ENCODE measurements at places on chromosomes 2 and 18.

DNA sequence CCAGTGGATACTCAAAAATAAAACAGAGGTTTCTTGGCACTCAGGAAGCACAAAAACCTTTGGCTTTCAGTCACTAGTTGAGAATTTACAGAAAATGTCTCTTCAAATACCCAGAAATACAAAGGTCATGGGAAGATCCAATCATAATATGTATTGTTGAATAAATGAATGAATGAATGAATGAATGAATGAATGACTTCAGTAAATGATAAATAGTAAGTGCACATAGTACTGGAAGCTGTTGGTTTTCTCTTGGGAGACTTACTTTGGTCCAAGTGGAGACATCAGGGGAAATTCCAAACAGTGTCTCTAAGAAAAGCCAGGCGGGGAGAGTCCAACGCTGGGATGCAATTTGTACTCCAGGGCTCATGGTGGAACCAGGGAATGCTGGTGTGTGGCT is 261.3 kb upstream of the KLHL29 start:
- DNase-seq, result no peak

DNA sequence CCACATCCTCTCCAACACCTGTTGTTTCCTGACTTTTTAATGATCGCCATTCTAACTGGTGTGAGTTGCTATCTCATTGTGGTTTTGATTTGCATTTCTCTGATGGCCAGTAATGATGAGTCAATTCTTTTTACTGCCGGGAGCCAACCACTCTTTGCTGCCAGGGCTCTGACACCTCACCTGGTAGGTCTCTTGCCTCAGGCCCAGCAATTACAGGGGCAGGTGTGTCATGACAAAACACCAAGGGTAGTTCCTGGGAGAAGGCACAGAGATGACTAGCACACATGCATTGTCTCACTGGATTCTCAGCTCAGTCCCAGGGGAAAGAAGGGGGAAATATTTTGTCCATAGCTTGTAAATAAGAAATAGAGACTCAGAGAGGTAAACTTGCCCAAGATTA is 122.3 kb downstream of the CHST9 start:
- no peak for DNase-seq

DNA sequence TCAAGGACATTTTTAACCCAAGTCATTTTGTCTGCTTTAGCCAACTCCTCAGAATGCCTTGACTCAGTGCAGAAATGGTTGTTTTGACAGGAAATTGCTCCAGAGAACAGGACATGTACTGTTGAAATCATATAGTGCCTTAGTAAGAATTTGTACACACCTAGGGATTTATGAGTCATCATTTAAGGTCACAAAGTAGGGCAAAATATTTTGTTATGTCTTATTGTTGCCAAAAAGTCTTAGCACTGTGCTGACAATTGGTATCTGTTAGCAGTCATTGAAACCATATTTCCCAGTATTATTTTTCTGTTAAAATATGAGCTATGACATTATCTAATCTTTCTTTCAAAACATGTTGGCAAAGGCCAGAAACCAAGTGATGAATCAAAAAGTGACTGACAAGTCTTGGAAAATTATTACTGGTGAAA is 104.5 kb downstream of the OSBPL6 start:
- no peak for DNase-seq

GRCh38 chr18:54960197-54960596 is 936 bp upstream of the CCDC68 start:
- no peak for DNase-seq

DNA sequence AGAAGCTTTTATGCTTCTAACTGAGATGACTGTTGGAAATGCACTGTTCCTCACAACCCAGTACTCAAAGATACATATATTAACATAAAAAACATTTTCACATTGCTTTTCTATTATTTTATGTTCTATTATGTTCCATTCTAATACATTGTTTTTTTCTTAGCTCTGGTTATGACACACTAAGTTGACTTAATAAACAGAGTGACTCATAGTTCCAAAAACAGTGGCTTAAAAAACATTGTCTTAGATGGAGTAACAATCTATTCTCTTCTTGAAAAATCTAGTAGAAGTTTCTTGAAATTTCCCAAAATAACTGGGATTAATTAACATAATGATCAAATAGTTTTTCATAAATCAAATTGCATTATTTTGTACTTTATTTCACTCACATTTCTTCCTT is 328.2 kb upstream of the LRATD1 start:
- no peak for DNase-seq

DNA sequence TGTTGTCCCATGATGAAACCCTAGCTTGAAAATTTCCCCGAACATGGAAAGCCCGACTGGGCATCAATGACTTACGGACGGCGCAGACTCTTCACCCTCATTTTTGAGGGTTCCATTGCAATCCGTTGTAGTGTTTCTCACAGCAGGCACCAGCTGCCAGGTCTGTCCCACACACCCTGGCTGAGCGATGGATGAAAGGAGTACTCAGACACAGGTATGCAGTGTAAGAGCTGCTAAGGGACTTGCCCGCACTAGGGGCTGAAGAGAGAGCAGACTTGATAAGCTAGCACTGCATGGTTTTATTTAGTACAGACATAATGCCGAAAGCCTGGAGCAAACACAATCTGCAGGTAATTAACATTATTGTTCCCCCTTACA is 15.8 kb downstream of the DYNAP start:
- DNase-seq, result no peak

DNA sequence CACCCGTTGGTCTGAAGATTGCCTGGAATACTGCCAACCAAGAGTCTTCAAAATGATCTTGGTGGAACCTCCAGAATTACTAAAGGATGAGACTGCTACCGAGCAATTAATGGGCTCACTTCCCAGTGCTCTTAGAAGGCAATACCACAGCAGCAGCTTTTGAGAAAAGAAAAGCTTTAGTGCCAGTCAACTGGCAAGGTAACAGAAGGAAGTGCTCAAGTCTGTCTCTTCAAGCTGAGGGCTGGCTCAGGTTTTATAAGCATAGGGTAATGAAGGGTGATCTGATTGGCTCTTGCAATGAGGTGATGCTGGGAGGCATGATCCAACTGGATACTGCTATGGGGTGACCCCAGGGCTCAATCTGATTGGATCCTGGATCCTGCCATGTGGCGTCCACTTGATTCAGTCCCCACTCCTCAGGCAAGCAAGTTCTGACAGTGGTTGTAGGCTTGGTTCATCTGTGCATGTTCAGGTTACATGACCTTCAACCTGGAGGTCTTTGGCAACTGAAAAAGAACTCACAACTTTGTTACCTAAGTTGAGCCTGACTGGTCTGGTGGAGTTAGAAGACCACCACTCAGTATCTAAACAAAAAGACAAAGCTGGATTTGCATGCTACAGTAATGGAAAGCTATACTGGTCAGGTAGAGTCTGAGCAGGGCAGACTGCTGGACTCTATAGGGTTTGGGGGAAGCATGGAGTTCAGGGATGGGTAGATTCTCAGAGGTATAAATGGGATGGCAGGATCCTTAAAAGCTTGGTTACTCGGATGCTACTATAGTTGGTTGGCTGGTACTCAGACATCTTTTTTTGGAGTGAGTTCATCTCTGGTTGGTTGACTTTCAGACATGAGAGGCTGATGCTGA is 14.0 kb upstream of the RIF1 start:
- DNase-seq, result no peak

GRCh38 chr2:172081221-172082022 is 3.9 kb upstream of the DLX1 start:
- DNase-seq, result no peak

- no peak for DNase-seq
Observed at GRCh38 chr18:23746851-23747250, 57.6 kb downstream of the LAMA3 start.

GRCh38 chr2:154698296-154698720 is at the start of gene KCNJ3:
TSS of gene KCNJ3 (plus strand) at chr2:154698695. CDS start at chr2:154698776, 81 bp downstream.
- no peak for DNase-seq

- DNase-seq, result no peak
Observed at GRCh38 chr2:121006743-121007489, 271.2 kb downstream of the GLI2 start.

GRCh38 chr2:234812851-234813250 is 139.0 kb upstream of the SH3BP4 start:
- no peak for DNase-seq

- DNase-seq, result no peak
Observed at GRCh38 chr2:241120440-241120839, 18.4 kb upstream of the MTERF4 start.

- no peak for DNase-seq
Observed at GRCh38 chr18:47863041-47863440, 67.4 kb downstream of the SMAD2 start.

DNA sequence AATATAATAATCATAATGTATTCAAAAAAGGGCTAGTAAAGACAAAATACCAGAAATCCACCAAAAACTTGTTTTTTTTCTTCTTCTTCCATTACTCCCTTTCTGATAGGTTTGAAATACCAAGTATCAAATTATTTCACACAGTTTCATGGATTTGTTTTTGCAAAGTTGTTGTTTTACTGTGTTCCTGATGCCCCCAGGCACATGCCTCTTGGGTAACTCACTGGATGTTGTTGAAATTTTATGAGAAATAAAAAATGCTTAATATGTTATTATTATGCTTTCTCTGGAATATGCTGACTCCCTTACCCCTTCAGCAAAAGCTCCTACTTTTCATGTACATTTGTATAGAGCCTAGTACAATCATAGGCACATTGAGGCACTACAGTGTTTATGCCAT is 419.6 kb downstream of the NRXN1 start:
- DNase-seq, result no peak

GRCh38 chr18:59155153-59155552 is 15.5 kb downstream of the SEC11C start:
- no peak for DNase-seq

GRCh38 chr2:222877556-222878300 is 16.9 kb downstream of the ACSL3 start:
- no peak for DNase-seq

GRCh38 chr18:13558790-13559189 is 167.6 kb downstream of the FAM210A start:
- no peak for DNase-seq

GRCh38 chr2:68857855-68858456 is 13.2 kb downstream of the BMP10 start:
- DNase-seq, result no peak

DNA sequence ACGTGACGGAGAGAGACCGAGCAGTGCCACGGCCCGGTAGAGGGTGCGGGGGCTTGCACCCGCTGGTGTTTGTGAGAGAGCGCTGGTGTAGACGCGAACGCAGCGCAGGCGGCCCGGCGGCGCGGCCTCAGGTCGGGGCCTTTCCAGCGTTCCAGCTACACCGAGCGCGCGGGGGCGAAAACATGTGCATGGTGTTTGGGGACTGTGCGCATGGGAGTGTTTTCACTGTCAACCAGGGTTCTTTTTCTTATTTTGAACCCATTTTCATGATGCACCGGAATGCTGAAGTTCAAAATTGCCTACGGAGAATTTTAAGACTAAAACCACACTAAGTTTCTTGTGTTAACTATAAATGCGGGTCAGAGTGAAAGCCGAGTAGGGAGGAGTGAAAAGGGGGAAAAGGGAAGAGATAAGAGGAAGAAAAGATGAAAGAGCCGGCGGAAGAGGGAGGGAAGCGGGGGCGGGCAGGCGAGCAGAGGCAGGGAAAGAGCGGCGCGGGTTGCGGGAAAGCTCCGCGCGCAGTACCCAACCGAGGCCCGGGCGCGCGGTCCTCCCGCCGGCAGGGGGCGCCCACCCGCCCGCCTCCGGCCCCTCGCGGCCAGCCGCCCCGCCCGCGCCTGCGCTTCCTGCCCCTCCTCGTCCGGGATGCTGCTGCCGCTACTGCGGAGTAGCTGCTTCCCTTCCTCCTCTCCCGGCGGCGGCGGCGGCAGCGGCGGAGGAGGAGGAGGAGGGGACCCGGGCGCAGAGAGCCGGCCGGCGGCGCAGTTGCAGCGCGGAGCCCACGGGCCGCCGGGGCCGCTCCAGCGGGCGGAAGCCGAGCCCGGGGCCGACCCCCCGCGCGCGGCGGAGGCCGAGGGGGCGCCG is at the start of gene RAB12:
RAB12 (plus strand) TSS at position 643 of the 864 bp plus-strand sequence; CDS start at position 646, 3 bp downstream.
- DNase-seq, result peak; percentile 81

DNA sequence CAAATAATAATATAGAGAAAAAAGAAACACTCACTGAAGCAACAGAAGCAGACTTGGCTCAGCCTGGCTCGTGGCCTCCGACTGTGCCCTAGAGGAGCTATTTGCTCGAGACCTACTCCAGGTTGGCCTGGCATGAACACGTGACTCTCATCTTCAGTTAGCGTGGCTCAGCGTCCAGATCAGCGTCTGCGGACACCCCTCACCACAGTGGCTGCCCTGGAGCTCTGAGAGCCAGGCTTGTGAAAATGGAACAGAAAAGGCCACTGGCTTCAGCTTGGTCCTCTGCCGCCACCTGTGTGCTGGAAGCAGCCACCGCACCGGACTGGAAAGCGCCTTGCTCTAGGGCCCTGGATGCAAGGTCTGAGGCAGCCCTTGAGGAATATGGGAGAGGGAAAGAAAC is 1184.0 kb upstream of the GYPC start:
- no peak for DNase-seq

DNA sequence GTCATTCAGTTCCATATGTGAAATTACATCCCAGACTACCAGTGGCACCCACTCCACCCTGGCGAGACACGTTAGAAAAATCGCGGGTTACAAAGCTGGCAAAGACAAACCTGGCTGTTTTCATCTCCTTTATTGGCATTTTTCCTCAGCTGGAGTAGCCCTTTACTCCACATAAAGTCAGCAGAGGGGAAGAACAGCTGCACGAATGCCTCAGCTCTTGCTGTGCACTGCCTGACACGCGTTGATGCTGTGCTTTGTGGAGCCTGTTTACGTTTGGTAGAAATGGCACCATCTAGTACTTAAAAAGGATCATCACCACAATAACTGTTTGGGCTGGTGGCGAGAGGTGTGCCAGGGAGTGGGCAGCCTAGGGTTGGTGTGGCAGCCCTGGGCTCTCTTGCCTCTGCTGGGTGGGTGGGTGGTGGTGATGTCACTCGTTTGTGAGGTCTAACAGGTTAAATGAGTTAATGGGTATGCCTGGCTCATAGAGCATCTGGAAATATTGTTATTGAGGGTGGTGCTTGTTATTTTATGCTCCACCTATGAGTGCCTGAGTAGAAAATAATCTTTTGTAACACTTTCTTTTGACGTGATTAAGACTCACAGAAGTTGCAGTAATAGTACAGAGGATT is 16.4 kb downstream of the FARP2 start:
- DNase-seq, result no peak

GRCh38 chr18:31149351-31149750 is 13.3 kb downstream of the DSC1 start:
- no peak for DNase-seq

DNA sequence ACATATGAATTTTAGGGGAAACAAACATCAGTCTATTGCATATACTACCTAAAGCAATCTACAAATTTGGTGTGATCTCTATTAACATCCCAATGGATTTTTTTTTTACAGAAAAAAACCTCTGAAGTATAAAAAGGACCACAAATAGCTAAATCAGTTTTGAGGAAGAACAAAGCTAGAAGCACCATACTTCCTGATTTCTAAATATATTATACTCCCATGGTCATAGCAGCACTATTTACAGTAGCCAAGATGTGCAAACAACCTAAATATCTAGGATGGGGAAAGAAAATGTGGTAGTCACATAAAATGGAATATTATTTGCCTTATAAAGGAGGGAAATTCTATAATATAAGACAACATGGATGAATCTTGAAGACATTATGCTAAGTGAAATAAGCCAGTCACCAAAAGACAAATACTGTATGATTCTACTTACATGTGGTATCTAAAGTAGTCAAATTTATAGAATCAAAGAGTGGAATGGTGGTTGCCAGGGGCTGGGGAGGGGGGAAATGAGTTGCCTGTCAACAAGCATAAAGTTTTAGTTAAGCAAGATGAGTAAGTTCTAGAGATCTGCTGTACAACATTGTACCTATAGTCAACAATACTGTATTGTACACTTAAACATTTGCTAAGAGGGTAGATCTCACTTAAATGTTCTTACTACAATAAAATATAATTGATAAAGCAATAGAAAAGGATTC is 17.6 kb upstream of the CASP8 start:
- DNase-seq, result no peak

GRCh38 chr2:228426502-228427216 is 245.2 kb upstream of the SPHKAP start:
- DNase-seq, result no peak
